ENCODE measurements at places on chromosomes 6 and 20.

- DNase-seq: no peak
Observed at GRCh38 chr6:32609391-32609730, 19.7 kb upstream of the HLA-DRB1 start.

DNA sequence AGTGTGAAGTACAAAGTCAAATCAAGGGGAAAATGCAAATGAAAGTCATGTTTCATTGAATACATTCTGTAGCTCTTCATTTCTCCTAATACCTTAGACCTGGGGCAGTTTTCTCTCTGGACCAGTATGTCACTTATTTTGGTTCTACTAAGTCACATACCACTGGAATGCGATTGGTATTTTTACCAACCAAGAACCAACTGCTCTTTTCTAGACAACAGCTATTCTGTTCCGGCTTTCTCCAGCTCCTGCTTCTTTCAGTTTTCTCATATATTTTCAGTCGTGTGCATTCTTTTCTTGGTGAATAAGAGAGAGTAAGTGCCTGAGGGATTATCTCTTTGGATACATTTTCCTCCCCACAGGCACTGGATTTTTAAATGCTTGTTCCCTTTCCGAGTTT is 39.2 kb upstream of the SPACA1 start:
- no peak for DNase-seq

- no peak for DNase-seq
Observed at GRCh38 chr6:113437566-113437965, 419.6 kb upstream of the MARCKS start.

DNA sequence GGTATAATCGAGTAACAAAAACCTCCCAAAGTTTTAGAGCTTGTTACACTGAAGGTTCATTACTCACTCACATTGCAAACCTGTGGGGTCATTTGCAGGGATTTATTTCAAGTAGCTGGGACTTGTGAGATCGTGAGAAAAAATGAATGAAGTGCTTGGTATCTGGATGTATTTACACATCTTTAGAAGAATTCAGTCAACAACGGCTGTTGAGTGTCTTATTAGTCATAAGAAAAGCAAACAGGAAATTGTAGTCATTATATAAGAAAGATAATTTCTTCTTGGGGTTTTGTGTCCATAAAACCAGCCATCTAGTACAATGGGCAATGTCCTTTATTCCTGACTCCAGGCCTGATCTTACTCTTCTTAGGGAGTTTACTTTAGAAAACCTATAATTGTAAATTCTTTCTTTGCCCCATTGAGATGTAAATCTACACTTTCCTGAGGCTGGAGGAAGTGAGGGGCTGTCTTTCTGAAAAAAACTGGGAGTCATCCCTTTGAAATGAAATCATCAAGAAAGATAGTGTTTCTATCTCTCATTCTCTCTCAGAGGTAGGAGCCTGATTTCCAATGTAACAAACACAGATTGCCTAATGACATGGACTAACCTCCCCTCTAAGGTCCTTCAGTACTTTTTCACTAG is 202.5 kb upstream of the ASCC3 start:
- DNase-seq: no peak

DNA sequence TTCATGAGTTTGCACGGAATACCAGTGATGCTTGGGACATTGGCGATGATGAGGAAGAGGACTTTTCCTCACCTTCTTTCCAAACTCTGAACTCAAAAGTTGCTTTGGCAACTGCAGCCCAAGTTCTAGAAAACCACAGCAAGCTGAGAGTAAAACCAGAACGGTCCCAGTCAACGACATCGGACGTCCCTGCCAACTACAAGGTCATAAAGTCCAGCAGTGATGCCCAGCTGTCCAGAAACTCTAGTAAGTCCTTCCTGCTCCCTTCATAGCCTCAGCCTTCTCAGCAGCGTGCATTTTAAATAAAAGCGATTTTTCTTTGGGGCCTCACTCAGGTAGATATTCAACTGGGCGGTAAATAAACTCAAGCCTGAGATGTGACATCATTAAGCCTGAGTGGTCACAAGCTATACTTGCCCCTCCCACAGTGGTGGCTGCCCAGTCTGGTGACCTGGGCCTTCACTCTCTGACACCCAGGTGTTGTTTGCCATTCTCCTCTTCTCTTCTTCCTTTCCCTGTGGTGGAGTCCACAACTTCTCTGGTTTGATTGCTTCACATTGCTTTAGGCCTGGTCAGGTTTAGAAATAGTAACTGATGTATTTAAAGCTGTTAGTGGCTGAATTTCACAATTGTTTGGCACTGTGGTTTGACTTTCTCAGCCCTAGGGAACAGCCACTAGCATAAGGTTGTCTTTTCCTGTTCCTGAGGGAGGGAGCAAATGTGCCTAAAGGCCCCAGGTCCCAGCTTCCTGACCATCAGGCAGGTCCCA is 21.6 kb upstream of the TMEM217 start:
- peak; percentile 95 for DNase-seq

DNA sequence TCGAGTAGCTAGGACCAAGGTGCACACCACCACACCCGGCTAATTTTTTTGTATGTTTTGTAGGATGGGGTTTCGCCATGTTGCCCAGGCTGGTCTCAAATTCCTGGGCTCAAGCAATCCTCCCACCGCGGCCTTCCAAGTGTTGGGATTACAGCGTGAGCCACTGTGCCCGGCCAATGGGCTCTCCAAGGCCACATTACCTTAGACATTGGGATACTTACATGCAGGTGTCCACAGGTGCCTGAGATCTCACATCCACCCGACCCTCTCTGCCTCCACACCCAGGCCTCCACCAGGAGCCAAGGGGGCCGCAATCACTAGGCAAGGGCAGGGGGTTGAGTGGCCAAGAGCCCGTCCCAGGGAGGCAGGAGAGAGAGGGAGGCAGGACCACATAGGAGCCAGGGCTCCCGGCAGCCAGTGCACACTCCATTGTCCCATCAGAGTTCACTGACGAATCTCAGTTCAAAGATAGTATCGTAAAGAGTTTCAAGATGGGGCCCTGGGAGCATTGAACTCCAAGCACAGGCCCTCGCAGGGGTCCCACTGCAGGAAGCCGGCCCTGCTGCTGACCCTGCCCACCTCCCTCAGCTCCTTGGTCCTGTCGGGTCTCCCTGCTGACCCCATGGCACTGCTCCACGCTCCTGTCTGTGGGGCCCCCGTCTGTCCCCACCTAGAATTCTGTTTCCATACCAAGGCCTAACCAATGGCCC is 55.3 kb downstream of the SSR1 start:
- DNase-seq: no peak

- no peak for DNase-seq
Observed at GRCh38 chr6:110355727-110356126, 2.4 kb downstream of the METTL24 start.

DNA sequence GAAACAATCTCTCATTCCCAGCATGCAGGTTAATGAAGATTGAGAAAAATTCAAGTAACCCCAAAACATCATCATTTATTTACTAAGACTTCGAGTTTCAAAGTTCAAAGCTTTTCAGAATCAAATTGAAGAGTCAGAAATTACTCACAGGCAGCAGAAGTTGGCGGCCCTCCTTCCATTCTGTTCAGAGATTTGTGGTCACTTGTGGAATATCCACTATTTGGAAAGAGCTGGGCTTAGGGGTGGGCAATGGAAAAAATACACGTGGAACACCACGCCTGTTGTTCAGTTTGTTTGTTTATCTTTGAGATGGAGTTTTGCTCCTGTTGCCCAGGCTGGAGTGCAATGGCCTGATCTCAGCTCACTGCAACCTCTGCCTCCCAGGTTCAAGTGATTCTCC is 108.6 kb upstream of the NAA20 start:
- no peak for DNase-seq

DNA sequence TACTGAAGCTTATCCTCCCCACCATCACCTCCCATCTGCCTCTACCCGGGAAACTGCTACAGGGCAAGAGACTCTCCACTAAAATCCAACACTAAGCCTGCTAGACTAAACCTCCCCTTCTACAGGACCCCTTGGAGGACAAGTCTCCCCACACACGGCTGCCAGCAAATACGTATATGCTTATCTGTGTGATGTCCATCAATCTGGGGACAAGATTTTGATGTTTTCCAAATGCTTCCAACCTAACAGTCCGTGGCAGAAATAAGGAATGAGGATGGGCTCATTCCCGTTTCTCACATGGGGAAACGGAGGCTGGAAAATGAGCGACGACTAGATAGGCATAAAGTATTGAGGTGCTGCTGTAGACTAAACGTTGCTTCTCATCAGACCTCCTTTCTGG is 1.8 kb downstream of the KCNK5 start:
- DNase-seq: no peak

- DNase-seq: no peak
Observed at GRCh38 chr20:32017711-32018251, 7.5 kb downstream of the CCM2L start.
